ENCODE measurements at places on chromosomes 2 and 18.

DNA sequence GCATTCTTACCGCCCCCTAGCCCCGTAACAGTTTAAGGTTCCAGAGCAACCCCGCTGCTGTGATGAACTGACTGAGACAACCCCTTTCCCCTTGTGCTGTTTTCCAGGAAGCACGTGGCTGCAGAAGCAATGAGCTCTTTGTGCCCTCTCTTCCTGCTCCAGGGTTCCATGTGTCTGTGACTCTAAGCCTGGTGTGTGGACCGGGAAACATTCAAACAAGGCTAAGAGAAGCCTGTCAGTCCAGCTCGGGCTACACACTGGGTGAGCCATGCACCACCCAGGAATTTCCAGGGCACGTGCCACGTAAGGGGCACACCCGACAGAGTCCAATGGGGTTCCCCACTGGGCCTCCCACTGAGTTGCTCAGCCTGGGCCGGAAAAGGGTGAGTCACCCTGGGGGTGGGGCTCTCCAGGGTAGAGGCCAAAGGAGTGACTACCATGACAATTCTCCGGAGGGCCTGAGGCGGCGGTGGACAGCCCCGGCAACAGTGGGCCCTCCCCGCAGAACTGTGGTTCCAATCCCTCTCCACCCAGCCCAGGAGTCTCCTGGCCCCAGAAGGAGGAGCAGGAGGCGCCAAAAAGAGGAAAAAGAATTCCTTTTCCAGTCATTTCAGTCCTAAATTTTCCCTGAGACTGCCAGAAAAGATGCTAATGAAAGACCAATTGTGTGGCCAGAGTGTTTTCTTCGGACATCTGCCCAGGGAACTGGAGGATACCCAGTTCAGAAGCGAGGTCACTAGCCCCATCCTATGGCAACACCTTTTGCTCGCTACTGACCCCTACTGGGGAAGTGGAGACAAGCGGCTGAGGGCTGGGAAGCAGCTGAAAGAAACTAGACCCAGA lies 157.8 kb upstream of the SLC1A4 start:
- peak; percentile 91 for DNase-seq

GRCh38 chr2:42021464-42021863 lies 26.4 kb upstream of the PKDCC start:
- DNase-seq: no peak

DNA sequence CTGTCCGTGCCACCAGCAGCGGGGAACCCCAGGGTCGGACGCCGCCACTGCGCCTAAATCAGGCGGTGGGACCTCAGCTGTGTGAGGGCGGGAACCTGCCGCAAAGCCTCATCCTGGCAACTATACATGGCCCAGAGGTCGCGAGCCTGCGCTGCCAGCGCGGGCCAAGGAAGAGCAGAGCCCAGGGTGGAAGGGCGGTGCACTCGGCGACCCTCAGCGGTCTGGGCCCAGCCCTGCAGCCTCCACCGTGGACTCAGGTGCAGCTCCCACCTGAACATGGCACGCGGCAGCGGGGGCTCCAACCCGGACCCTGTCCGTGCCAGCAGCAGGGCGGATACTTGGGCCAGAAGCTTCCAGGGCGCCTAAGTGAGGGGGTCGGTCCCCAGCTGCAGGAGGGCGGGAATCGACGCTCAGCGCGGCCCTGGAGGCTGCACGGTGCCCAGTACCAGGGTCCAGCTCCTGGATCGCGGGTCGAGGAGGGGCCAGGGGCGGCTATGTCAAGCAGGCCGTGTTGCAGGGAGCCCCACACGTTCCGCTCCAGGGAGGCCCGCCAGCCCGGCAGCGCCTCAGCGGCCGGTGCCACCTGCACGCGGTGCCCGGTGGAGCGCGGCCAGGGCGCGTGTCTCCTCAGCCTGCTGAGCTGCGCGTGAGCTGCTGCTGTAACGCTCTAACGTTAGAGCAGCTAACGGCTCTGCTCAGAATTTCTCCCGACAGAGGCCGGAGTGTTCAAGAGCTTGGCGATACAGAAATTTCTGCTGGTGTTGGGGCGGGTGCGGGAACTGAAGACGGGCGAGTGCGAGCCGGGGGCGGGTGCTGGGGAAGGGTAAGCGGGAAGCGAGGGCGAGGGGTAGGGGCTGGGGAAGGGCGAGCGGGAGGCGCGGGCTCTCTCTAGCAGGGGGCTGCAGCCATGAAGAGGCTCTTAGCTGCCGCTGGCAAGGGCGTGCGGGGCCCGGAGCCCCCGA lies at the start of gene ANKRD30B:
Gene ANKRD30B (plus strand): TSS at position 660 of the 962 bp plus-strand sequence. CDS start 248 bp downstream, at position 908.
- DNase-seq: peak; percentile 26

DNA sequence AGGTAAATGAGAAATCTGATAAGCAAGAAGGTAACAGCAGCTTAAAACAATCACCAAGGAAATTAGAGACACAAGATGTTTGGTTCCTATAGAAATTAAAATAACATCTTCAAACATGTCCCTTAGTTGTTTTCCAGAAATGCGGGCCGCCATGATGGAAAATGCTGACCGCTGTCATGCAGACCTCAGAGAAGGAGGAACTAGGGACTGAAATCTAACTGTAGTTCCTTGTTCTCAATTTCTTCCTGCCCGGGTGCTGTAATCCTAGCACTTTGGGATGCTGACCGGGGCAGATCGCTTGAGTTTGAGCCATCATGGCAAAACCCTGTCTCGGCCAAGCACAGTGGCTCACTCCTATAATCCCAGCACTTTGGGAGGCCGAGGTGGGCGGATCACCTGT lies 51.1 kb downstream of the TEX51 start:
- no peak for DNase-seq

DNA sequence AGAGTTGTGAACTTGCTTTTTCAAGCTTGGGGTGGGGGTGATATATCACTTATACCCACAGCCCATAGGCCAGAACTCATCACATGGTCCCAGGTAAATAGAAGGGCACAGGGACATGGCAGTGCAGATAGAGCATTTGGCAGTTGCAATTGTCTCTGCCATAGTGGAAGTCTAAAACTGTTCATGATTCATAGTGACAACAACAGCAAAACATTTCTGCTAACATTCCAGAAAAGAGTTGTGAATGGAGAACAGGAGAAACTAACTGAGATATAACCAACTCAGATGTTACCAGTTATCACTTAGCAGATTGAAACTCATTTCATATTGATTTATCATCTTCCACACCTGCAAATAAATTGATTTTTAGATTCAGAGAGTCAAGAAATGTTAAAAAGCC lies 278.6 kb upstream of the KYNU start:
- DNase-seq: no peak

GRCh38 chr18:46427216-46427995 lies 229.6 kb downstream of the LOXHD1 start:
- DNase-seq: no peak

DNA sequence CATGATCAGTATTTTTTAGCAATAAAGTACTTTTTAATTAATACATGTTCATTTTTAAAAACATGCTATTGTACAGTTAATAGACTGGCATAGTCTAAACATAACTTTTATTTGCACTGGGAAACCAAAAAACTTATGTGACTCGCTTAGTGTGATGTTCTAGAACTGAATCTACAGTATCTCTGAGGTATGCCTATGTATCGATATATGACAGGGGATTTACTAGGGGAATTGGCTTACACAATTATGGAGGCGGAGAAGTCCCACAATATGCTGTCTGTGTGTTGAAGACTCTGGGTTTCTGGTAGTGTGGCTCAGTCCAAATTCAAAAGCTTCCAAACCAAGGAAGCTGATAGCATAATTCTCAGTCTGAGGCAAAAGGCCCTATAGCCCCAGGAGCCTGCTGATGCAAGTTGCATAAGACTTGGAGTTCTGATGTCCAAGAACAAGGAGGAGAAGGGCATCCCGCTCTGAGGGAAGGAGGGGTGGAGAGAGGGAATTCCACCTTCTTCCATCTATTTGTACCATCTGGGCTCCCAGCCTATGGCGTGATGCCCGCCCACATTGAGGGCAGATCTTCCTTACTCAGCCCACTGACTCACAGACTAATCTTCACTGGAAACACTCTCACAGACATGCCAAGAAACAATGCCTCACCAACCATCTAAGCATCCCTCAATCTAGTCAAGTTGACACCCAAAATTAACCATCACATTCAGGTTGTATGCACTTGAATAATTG lies 27.5 kb downstream of the ZNF638 start:
- DNase-seq: peak; percentile 47

DNA sequence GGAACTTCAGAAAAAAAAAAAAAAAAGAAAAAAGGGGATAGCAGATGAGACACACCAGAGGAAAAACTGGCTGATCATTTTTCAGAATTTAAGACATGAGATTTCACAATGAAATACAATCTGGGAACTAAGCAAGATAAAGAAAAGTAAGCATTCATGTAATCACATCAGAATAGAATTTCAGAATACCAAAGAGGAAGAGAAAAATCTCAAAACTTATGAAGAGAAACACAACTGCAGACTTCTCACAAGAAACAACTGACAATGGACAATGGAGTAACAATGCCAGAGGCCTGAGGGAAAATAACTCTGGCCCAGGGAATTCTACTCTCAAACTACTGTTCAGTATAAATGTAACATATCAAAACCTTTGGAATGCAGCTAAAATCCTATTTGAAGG lies 13.2 kb upstream of the RRM2 start:
- DNase-seq: no peak

- no peak for DNase-seq
These were observed 205.9 kb downstream of the MYO1B start for GRCh38 chr2:191451116-191451515.

DNA sequence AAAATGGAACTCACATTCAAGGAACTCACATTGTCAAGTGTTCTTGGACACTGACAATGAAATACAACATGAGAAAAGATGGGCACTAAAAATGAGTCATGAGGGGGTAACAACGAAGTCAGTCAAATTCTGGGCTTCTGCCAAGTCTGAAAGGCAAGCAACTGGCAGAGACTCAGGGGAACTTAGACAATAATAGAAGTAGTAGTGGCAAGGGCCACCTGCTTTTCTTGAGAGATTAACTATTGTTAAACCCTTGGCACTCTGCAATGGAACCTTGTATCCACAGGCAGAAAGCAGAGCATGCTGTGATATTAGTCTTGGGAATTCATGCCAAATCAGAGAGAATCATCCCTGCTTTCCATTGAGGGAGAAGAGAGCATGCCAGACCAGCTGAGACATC lies 382.6 kb upstream of the CDH2 start:
- no peak for DNase-seq

DNA sequence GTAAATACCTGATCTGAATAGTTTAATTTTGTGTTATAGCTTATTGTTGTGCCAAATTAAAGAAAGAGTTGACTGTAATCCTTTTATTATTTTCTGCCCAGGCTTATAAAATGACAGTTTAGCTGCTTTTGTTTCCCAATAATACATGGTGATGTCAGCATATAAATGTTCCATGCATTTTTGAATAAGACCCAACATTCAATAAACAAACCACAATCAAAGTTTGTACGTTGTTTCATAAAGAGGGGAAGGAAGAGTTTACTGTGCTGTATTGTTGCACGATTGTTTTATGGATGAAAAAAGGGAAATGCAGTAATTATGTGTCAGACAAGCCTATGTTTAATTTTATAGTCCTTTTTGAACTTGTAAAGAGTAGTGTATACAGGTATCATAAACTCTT lies 177.2 kb upstream of the SCN7A start:
- DNase-seq: no peak

GRCh38 chr2:167398873-167399272 lies 510.6 kb downstream of the XIRP2 start:
- no peak for DNase-seq

DNA sequence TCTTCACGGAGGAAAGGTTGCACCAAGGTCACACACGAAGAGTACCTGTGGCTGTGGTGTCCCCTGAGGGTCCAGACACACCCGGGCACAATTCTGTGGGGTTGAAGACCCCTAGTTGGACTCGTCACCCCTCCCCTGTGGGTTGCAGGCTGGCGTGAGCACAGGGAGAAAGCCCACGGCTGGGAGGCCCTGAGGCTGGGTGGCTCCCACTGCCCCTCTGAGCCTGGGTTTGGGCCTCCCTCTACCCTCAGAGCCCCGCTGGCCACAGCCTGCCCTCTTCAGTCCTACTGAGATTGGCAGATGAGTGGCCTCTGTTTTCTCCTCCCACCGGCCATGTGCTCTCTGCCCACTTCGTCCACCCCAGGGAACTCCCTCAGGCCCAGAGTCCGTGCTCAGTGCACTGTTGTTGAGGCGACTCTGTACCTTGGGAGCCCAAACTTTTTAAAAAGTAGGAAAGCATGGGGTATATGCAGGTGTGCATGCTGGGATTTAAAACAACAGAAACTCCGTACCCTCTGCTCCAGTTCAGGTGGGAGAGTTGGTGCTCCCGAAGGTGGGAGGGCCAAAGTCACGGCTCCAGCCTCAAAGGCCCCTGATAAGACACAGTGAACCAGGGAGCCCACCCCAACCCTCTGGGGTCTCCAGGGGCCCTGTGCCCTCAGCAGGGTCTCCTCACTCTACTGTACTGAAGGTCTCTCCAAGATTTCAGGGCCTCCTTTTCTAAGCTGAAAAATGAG lies 19.1 kb downstream of the RAMP1 start:
- no peak for DNase-seq

- DNase-seq: no peak
These were observed 19.0 kb downstream of the BIN1 start for GRCh38 chr2:127087791-127088495.

DNA sequence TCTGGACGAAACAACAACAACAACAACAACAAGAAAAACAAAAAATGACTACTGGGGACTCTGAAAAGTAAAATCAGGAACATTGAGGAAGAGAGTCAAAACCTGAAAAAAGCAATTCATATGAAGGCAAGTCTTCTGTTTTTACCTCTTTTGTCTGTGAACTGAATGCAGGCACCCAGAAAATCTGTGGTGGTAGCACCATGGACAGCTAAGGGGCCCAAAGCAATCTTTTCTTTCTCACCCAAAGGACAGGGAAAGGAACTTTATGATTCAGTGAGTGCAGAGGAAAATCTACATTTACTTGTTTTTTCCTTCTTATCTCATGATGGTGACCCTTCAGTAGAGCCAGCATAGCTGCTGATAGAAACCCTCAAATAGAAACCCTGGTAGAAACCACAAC lies 10.4 kb downstream of the ALK start:
- DNase-seq: no peak

GRCh38 chr2:231937057-231937456 lies 10.9 kb upstream of the NPPC start:
- DNase-seq: no peak

DNA sequence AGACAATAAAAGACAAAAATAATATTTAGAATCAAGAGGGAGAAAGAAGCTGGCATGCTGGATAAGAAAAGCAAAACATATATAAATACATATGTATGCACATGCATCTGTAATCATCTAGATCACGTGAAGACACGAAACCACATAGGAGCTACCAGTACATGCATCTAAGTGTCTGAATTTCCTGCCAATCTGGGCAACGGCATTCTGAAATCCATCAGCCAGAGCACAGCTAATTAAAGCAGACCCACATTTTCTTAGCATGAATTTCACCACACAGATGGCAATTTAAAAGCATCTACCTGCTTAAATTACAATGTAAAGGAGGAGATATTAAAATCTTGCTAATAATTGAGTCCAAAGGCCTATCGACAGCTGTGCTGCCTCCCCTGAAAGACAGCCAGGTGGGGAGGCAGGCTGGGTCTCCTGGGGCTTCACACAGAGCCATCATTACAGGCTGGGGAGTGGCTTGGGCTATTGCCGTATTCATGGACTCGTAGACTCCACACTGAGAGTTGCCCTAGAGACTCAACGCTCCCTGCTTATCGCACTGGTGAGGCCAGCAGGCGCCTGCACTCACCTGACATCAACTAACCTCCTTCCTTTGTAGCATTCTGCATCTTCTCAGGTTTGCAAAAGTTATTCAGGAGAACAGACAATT lies 272.5 kb upstream of the PXDN start:
- no peak for DNase-seq
